ENCODE measurements at places on chromosomes 1 and 21. TPM values are rescaled to one million over a fixed set of nuclear protein-coding genes. Genes with fewer than 3 reads are reported as not detected.

NR1I3 gene
- not detected for total RNA-seq

FMN2 gene
- 15.4 TPM for total RNA-seq

CRP gene
- not detected for total RNA-seq

CTH gene
- 5.7 TPM for total RNA-seq

HMCN1 gene
- total RNA-seq = 15.4 TPM

TAS1R3 gene
- total RNA-seq = under 0.01 TPM

SERTAD4 gene
- total RNA-seq = 0.20 TPM
